ENCODE measurements at places on chromosomes 6 and 20.
A peak's percentile ranks its signal among the peaks of the same experiment; 100 is the strongest.

DNA sequence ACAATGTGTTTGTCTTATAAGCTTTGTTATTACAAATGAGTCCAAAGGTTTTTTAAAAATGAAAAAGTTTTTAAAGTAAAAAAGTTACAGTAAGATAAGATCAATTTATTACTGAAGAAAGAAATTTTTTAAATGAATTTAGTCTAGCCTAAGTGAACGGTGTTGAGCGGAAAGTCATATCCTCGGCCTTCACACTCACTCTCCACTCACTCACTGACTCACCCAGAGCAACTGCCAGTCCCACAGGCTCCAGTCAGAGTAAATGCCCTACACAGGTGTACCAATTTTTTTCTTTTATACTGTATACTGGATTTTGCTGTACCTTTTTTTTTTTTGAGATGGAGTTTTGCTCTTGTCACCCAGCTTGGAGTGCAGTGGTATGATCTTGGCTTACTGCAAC, 42.7 kb upstream of the AGPAT4 start:
- DNase-seq = no peak

GRCh38 chr6:10742251-10742650, 5.4 kb upstream of the TMEM14B start:
- DNase-seq = no peak

GRCh38 chr6:142844065-142844755, 100.8 kb downstream of the HIVEP2 start:
- no peak for DNase-seq

DNA sequence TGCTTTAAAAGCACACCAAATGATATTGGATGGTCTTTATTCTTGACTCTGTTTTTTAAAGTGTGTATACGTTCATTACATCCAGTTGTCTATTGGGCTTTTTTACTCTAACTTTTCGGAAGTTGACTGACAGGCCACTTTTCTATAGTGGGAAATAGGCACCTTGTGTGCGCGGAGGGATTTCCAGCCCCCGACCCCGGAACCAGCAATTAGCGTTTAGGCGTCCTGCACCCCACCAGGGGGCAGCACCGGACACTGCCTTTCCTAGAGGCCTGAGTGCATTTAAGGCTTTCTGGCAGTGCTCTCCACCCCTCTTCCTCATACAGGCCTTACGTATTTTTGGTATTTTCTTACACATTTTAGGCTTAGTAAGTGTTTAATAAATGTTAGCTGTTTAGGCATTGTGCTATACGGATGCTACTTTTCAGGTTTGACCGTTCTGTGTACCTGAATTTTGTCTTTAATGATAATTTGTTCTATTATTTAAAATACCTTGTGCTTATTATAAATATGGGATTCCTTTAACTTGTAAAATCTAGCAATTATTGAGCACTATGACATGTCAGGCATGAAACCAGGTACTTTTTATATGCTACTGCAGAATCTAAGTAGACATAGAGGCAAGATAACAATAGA, 231.8 kb downstream of the BCKDHB start:
- DNase-seq = peak; percentile 54

- DNase-seq = peak; percentile 4
Measured at GRCh38 chr6:166417285-166417691, 34.5 kb upstream of the MPC1 start.

GRCh38 chr6:124066269-124066668, 262.6 kb downstream of the NKAIN2 start:
- no peak for DNase-seq

DNA sequence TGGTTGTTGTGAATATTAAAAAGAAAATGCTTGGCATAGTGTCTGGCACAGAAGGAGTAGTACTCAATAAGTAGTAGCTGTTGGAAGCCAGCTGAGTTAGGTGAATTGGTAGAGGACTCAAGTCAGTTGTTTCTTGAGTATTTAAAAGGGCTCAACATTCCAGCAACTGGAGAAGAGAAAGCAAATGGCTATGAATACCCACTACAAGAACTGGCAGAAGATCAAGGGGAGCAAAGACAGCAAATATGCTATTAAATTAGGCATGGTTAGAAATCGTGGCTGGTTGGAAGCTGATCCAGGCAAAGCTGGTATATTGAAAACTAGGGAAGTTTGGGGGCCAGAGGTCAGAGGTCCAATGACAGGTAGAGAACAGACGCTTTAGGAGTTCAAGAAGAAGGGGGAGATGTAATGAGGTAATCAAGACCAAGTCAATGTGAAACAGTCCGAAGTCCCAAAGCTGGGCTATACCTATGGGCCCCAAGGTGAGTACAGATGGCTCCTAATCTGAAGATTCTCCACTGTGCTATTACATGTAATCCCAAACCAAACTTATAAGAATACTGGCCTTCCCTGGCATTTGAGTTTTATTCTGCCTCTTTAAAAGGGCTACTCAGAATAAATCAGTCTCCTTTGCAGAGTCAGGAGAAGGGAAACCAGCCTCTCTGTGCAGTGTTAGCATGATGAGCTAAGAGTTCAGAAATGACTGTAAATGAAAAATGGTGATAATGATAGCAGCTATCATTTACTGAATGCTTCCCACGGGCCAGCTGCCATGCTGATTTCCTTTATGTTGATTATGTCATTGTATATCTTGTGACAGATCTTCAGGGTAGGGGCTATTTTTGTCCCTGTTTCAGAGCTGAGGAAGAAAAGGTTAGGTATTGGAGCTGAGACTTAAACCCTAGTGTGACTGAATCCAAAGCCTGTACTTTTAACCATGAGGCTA, 122.3 kb downstream of the ANKS1A start:
- no peak for DNase-seq

DNA sequence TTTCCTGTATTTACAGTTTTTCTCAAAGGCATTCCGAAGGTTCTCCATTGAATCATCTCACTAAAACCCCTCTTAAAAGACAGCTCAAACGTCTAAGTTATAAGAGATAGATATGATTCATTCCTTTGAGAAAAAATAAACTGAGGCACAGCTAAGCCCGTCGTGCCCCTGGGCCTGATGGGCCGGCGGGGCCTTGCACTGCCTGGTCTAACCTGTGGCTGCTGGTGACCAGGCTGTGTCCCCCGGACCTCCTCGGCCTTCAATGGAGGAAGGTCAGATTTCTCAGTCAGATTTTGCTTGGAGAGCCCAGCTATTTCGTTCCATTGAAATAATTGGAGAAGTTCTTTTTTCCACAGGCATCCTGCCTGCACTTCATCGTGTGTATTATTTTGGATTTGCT, 11.3 kb upstream of the FOXC1 start:
- no peak for DNase-seq

- no peak for DNase-seq
Measured at GRCh38 chr6:4313044-4313686, 177.8 kb upstream of the ECI2 start.

GRCh38 chr6:166325383-166326042, 16.8 kb downstream of the SFT2D1 start:
- no peak for DNase-seq

- DNase-seq = no peak
Measured at GRCh38 chr6:137241481-137242038, 22.4 kb upstream of the IFNGR1 start.

- DNase-seq = no peak
Measured at GRCh38 chr6:115969930-115970273, 90.8 kb downstream of the FRK start.

- no peak for DNase-seq
Measured at GRCh38 chr6:111154981-111155380, 67.7 kb downstream of the SLC16A10 start.

DNA sequence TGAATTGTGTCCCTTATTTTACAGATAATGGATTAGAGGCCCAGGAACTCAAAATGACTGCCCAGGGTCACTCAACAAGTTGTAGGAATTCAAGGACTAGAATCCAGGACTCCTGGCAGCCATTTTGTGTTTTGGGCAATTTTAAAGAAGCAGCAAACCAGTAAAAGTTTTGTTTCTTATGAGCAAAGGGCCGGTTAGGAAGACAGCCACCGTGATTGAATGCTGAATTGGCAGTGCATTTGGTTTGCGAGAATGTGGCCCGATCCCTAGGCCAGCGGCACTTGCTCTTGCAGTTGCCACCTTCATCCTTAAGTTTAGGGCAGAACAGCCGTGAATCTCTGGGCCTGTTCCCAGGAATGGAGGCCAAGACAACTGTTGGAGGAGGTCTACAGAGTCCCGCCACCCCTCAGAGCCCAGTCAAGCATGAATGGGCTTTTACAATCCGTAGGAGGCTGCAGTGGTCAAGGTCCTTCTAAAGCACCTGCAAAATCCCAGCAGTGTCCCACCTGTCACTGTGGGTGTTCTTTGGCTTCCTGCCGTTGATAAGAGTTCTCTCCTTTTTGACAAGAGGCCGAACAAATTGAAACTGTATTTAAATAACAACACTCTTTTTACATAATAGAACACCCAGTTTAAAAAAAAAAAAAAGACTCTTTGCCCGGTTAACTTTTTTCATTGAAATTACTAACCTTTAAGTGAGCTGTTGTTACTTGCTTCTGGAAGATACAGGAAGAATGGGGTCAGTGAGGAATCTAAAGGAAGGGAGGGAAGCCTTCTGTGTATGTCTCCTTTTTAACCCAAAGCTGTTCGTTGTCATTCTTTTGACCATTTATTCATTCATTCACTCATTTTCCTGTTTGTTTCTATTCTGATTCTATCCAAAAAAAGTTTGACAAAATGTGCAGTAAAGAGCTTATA, 68.7 kb downstream of the PHACTR2 start:
- DNase-seq = peak; percentile 43

DNA sequence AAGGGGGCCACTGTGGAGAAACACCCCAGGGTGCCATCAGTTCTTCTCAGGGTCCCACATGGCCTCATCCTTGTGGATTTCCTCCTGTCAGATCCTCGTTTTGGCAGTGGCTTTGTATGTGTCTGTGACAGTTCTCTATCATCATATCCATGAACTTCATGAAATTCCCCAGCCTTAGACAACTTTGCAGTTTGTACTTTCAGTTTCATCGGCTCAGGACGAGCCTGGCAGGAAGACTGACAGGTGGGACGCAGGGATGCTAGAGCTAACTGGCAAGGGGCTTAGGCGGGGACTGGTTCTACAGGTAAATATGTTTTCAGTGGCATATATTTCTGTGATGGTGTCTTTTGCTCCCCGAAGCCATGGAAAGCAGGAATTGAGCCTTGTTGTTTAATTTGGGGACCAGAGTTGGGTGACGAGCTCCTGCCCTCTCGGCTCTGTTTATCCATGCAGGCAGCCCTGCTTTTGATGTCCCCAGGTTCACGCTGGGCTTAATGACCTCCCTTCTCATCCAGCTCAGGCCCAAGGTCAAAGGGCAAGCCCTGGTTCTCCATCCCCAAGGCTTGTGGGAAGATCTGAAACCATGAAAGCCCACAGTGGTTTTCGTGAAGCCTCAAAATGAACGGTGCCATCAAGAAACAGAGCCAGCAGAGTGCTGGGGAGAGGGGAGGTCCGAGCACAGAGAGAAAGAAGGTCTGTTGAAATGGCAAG, 11.2 kb downstream of the SDCBP2 start:
- no peak for DNase-seq

DNA sequence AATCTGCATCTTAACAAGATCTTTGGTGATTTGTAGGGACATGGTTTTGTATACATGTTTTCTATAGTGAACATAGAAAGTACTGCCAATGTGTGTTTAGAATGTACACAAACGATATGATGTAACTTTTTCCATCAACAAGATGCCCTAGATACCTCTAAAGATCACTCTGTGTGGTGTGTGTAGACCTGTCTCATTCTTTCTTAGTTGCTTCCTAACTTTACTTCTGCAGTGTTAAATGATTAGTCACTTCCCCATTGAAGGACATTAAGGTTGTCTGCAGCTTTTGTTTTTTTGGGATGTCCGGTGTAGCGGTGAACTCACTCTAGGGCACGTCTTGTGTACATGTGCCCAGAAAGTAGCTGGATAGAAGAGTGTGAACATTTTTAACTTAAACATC, 35.9 kb downstream of the CDYL start:
- DNase-seq = no peak

DNA sequence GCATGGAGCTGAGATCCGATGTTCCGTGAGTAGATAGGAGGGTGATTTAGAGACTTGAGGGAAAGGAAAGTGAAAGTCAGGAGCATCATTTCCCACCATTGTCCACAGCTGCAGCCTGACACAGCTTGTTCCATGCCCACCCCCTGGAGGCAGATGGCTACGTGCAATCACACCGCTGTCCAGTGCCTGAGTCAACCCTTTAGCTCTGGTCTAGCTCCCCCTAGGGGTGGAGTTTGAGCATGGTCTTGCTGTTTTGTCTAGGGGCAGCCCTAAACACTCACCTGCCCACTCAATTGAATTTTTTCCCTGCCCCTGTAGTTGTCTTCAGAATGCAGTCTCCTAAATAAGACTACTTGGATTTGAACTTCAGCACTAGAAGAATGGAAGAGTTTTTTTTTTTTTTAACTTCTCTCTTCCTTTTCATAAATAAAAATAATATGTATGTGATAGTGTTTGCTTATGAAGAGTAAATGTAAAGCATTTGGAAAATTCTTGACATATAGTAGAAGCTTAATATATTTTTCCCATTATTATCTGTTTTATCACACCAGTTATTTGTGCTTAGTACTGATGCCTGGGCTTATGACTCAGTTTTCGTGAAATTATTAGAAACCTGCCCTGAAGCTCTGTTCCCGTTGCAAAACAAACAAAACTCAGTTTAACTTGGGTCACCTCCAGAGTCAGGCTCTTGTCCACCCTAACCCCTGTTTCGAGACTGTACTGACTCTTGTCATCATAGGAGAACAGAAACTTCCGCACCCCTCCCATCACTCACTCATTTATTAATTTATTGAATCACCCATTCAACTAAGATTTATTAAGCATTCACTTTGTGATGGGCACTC, 814.8 kb downstream of the MAFB start:
- DNase-seq = peak; percentile 51

- no peak for DNase-seq
Measured at GRCh38 chr6:23533944-23534343, 592.1 kb upstream of the NRSN1 start.

DNA sequence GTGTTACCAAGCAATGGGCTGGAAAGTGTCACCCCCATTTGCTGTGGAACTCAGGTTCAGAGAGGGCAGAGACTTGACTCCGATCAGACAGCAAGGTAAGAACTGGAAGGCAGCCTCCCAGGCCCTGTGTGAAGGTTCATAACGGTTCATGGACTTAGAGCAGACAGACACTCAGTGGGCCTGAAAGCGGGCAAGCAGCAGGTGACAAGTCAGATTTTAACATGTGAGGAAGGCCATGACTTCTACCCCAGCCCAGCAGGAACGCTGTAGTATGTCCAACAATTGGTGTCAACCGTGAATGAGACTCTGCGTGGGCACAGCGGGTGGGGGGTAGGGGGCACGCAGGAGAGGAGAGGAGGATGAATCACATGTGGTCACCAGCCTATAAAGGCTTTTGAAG, 217.6 kb upstream of the SNX9 start:
- DNase-seq = no peak

DNA sequence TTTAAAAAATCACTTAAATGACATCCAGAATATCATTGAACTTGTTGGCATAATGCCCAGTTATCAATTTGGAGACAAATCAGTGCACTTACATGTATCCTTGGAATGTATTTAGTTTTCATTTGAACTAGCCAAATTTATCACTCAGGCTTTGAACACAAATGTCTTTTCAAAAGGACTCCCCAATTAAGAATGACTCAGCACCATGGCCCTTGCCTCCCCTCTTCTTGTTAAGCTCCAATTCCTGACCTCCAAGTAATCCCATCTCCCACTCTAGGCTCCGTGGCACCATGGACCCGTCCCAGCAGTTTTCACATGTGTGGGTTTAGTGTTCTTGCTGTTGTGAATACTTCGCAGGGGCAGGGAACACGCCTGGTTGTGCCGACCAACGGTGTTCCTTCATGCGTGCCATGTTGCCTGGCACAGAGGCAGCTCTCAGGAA, 2.7 kb downstream of the AKAP12 start:
- DNase-seq = peak; percentile 46

GRCh38 chr6:18432180-18432579, 45.0 kb downstream of the RNF144B start:
- DNase-seq = no peak

- DNase-seq = no peak
Measured at GRCh38 chr6:139640921-139641320, 266.5 kb upstream of the CITED2 start.

Measured in ovary (tissue), 10 donors.